ENCODE measurements at places on chromosomes 4 and X. TPM values are rescaled to one million over a fixed set of nuclear protein-coding genes. Genes with fewer than 3 reads are reported as not detected.

DNA sequence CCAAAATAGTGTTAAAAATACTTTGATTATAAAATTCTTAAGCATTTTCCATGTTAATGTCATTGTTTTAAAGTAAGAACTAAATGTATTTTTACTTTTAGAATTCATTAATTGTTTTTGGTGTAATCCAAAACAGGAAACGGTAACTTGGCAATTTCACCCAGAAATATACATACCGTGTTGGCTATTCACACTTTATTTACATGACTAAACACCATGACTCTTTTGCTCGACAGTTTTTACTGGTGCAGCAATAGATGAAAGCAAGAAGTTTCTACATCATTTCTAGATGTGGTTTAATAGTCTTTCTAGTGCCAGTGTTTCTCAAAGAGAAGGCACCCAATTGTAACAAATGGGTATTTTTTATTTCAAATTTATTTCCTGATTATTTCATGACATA is 25.6 kb upstream of the MAGEA1 start:
- no peak overlapping the region for H3K27ac ChIP-seq
- no peaks in the 10 kb centered on the region for H3K27me3 ChIP-seq
- H3K4me3 ChIP-seq: no peak overlapping the region
- no peak for DNase-seq
- no peaks in the 10 kb centered on the region for H3K4me1 ChIP-seq
- no peaks in the 10 kb centered on the region for H3K36me3 ChIP-seq

DNA sequence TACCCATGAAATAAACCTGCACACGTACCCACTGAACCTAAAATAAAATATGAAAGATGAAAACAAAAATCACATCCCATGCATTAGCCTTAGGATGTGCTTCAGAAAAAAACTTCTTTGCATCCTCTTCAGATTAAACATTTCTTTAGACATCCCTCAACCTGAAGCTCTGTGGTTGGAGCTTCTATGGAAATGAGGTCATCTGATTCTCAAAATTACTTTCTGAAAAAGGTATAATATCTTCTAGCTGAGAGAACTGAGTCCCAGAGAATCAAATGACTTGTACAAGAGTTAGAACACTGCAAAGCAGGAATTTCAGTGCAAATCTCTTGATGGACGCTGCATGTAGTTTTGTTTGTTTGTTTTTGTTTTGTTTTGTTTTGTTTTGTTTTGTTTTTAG is 19.1 kb upstream of the ANTXR2 start:
- H3K4me1 ChIP-seq: no peaks in the 10 kb centered on the region
- H3K27ac ChIP-seq: no peak overlapping the region
- H3K4me3 ChIP-seq: no peak overlapping the region
- no peak for DNase-seq

- H3K36me3 ChIP-seq: no peaks in the 10 kb centered on the region
- no peaks in the 10 kb centered on the region for H3K27me3 ChIP-seq
- H3K4me1 ChIP-seq: no peaks in the 10 kb centered on the region
These were observed 290.7 kb upstream of the TENM3 start for GRCh38 chr4:181952478-181952877.

GRCh38 chr4:52995360-52996030 is 133.4 kb downstream of the RASL11B start:
- H3K4me3 ChIP-seq: no peak overlapping the region
- H3K4me1 ChIP-seq: no peaks in the 10 kb centered on the region
- no peak overlapping the region for H3K27ac ChIP-seq
- H3K36me3 ChIP-seq: no peaks in the 10 kb centered on the region
- no peaks in the 10 kb centered on the region for H3K27me3 ChIP-seq
- DNase-seq: no peak

GRCh38 chr4:27176881-27177280 is 316.2 kb downstream of the STIM2 start:
- no peak overlapping the region for H3K4me3 ChIP-seq
- peaks cover 25% of the 10 kb centered on the region for H3K4me1 ChIP-seq
- peak; percentile 15 for DNase-seq
- H3K27ac ChIP-seq: no peak overlapping the region

GRCh38 chr4:1794809-1795298 is 1.8 kb downstream of the FGFR3 start:
- peaks cover 4% of the 10 kb centered on the region for H3K4me1 ChIP-seq
- H3K36me3 ChIP-seq: no peaks in the 10 kb centered on the region
- no peak overlapping the region for H3K27ac ChIP-seq
- peak overlapping the region; percentile 55 for H3K4me3 ChIP-seq
- DNase-seq: no peak

DNA sequence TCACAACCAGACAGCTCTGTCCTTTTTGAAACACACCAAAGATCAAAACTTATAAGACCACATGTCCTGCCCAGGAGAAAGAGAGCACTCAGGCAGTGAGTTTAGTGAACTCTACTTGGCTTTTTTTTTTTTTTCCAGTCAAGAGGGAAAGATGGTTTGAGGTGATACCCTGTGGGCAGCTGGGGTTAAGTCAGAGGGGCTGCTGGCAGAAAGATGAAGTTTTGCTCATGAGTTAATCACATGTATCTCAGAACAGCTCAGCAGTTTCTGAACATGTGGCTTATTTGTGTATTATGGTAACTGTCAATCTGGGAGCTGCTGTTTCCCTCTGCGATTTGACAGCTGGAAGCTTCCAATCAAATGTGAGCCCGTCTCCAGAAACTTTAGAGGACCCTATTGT is 56.4 kb upstream of the MAP3K15 start:
- H3K4me1 ChIP-seq: peaks cover 2% of the 10 kb centered on the region
- H3K4me3 ChIP-seq: no peak overlapping the region
- H3K36me3 ChIP-seq: no peaks in the 10 kb centered on the region
- H3K27me3 ChIP-seq: no peaks in the 10 kb centered on the region
- no peak overlapping the region for H3K27ac ChIP-seq

GRCh38 chr4:80566203-80566872 is 230.8 kb downstream of the CFAP299 start:
- no peaks in the 10 kb centered on the region for H3K27me3 ChIP-seq
- no peaks in the 10 kb centered on the region for H3K4me1 ChIP-seq
- no peak for DNase-seq
- no peak overlapping the region for H3K4me3 ChIP-seq
- H3K36me3 ChIP-seq: no peaks in the 10 kb centered on the region

DNA sequence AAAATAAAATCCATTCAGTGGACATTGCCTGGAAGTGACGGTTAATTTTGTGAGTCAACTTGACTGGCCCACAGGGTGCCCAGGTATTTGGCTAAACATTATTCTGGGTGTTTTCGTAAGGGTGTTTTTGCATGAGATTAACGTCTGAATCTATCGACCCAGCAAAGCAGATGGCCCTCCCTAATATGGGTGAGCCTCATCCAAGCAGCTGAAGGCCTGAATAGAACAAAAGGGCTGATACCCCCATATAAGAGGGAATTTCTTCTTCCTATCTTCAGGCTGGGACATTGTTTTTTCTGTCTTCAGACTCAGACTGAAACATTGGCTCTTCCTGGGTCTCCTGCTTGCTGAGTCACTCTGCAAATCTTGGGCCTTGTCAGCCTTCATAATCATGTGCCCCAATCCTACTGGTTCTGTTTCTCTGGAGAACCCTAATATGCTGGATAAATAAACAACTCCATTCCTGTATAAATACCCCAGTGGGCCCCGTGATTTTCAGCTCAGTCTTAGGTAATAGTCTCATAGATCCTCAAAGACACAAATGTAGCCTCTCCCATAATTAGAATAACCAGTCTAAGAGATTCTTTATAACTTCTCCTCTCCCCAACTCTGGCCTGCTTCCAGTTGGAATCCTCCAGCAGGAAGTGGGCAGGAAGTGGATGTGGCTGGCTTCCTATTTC is 33.1 kb upstream of the DDX3X start:
- H3K4me1 ChIP-seq: peaks cover 8% of the 10 kb centered on the region
- peak; percentile 52 for DNase-seq
- no peak overlapping the region for H3K27ac ChIP-seq
- H3K4me3 ChIP-seq: no peak overlapping the region
- no peaks in the 10 kb centered on the region for H3K36me3 ChIP-seq

- no peak overlapping the region for H3K27ac ChIP-seq
- DNase-seq: no peak
- H3K36me3 ChIP-seq: no peaks in the 10 kb centered on the region
- peaks cover 7% of the 10 kb centered on the region for H3K4me1 ChIP-seq
These were observed 261.5 kb downstream of the GPC3 start for GRCh38 chrX:133723930-133724329.

Gene MAGEA8
- not detected for total RNA-seq

Gene CT47B1
- not detected for total RNA-seq

Gene ARMCX4
- 12.0 TPM for total RNA-seq

Gene CDS1
- 1.8 TPM for total RNA-seq

Gene SMIM10
- not detected for total RNA-seq

Gene TMPRSS11F
- total RNA-seq: not detected

Gene SPIN2A
- total RNA-seq: 3.7 TPM

Gene DUSP21
- total RNA-seq: not detected

Gene MMRN1
- total RNA-seq: 0.11 TPM

Gene MTTP
- not detected for total RNA-seq
